ENCODE measurements at places on chromosomes 7 and 10.

GRCh38 chr10:29183301-29183945 is 105.4 kb upstream of the LYZL1 start:
- DNase-seq = no peak

GRCh38 chr7:108736221-108736891 is 166.7 kb downstream of the DNAJB9 start:
- DNase-seq = no peak

DNA sequence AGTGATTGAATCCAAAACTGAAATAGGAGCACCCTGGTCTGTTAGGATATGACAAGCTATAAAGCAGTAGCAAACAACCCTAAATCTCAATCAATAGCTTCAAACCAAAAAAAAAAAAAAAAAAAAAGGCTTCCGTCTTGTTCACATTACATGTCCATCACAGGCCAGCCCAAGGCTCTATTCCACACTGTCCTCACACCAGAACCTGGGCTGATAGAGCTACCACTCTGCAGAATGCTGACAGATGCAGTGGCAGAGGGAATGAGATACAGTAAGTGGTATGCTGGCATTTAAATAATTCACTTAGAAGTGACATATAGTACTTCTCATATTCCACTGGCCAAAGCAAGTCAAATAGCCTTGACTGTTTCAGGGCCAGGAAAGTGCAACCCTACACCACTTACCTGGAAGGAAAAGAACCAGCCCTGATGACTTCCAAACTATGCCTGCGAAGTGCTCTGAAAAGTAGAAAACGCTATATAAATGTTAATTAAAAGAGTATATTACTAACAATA is 5.8 kb downstream of the CDCA7L start:
- no peak for DNase-seq

DNA sequence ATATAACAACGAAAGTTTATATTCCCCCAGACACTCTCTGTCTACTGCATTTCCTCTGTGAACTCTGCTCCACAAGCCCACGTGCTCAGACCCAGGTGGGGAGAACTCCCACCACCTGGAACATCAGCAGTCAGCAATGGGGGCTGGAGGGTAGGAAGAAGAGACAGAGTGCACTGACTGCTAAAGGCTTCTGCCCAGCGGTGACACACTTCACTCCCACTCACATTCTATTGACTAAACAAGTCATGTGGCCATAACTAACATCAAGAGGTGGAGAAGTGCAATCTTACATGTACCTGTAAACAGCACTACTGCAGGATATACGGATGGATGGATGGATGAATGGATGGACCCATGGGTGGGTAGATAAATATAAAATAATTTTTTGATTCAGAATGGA is 122.2 kb downstream of the MPP7 start:
- no peak for DNase-seq

DNA sequence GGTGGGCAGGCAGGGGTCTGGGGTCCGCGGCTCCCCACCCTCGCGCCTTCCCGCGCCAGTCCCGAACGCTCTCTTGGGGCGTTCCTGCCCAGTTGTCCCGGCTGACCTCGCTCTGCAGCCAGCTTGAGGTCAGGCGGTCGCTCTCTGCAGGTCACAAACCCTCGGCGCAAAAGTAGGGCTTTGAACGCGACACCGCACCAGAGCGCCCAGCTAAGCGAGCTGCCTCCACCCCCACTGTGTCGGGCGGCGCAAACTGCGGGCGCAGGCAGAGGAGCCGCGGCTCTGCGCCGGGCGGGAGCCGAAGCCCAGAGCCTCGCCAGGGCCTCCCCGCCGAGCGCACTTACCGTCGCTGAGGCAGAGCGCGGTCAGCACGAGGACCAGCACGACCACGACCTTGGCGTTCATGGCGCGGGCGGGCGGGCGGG is 284 bp downstream of the CXCL12 start:
- no peak for DNase-seq

- no peak for DNase-seq
Measured at GRCh38 chr7:55594414-55594813, 22.1 kb upstream of the VOPP1 start.

- DNase-seq = no peak
Measured at GRCh38 chr10:47268696-47269095, 31.3 kb upstream of the GDF10 start.
